ENCODE measurements at places on chromosomes 6 and 20.

GRCh38 chr6:137115658-137116057 is 57.8 kb downstream of the IL22RA2 start:
- no peak for DNase-seq

DNA sequence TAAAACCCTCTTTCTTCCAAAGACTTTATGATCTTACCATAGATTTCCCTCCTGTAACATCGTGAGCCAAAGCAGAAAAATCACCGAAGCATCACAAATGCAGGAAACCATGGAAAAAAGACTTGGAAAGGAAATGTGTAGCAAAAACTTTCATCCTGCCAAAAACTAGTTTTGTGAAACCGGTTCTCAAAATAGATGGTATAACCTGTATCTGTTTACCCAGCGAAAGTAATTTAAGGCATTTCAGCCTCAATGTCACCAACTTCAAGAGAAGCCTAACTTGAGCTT is 213.9 kb downstream of the ZNF217 start:
- no peak for DNase-seq

DNA sequence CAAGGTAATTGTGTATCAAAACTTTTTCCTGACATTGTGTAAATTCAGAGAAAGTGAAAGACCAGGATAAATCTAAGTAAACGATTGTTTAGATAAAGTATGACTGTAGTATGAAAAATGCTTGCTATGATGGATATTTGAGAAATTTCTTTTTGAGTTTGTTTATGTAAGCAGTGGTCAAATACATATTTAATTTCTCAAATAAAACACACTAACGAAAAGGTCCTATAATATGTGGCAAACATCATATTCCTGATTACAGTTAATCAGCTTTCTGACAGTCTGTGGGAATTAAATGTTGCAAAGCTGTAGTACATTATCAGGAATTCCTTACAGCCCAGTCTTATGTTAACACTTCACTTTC is 636.9 kb downstream of the MMUT start:
- DNase-seq: peak; percentile 13

GRCh38 chr6:4010689-4011090 is 68.2 kb downstream of the FAM217A start:
- no peak for DNase-seq

DNA sequence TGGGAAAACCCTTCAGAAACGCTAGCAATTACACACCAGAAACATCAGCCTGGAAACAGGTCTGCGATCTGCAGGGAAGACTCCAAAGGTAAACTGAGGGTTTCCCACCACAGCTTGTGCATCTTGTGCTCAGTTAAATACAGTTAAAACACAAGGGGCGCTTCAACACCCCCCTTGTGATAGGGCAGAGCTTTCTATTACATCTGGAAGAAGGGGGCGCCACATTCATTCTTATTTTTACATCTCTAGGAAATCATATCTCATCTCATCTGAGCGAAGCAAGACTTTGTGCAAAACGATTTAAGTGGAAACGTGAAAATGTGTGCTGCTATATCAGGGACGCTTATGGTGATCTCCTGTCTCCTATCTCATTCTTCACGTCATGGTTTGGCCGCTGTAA is 58.5 kb downstream of the PRND start:
- no peak for DNase-seq

DNA sequence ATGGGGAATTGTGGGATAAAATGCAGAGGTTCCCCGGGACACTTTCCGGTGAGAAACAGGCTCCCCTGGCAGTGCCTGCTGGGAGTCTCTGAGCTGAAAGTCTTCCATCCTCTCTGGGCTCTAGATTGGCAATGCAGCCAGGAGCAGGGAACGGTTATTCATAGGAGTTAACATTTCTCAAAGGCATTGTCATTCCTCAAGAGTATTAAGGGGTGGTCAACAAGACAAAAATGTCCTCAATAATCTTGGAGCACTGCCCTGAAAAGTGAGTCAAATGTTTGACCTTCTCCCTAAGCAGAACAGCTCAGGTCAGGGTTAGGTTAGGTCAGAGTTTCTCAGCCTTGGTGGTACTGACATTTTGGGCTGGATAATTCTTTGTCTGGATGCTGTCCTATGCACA is 13.2 kb downstream of the BPIFB1 start:
- no peak for DNase-seq

DNA sequence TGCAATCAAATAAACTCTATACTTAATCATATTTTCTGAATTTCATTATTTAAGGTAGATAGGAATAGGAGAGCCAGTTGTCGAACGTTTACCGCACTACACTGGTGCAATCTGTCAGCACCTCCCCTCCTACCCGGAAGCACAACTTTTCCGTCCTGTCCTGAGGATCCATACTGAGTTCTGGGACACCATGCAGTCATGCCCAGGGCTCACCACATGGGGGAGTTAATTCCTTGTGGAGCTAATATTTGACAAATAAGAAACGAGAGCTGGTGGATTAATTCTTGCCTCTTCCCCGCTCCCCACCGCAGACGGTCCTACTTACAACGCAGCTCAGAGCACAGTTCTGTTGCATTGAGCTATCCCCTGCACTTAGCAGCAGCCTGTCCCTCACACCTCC is 107.7 kb upstream of the RALGAPA2 start:
- no peak for DNase-seq

GRCh38 chr6:2375443-2375842 is 130.0 kb upstream of the GMDS start:
- no peak for DNase-seq

- DNase-seq: no peak
Measured at GRCh38 chr6:8821981-8822381, 386.6 kb upstream of the SLC35B3 start.

DNA sequence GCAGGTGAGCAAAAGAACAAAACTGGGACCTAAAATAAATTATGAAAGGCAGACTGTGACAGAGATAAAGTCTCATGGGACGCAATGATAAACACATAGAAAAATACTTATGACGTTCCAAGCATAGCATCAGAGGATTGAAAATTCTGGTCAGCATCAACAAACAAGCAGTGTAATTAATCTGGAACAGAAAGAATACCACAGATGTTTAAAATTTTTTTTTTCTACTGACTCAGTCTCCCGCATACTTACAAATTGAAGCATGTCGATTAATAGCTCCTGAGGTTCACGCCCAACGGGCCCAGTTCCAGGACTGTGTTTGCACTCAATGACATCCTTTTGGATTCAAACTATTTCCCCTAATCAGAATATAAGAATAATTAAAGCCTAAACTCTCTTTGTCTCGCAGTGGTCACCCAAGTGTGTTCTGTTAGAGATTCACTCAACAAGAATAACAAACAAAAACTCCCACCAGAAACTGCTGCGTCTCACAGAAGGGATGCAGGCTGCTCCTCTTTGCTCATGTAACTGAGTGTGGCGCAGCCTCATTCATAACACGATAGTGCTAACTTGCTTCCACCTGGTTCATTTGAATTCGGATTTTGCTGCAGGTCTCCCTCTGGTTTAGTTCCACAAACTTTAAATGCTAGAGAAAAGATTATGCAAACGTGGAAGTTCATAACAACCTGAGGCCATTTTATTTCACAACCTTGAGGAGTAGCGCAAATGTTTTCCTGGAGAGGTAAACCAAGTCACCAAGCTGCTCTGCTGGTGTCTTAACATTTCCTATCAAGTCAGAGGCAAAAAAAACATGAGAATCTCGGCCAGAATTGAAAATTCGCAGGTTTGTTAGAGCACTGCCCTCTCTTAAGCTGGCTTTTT is 69.0 kb upstream of the CITED2 start:
- peak; percentile 74 for DNase-seq

GRCh38 chr6:163371129-163371528 is 43.4 kb upstream of the QKI start:
- no peak for DNase-seq

GRCh38 chr20:37567671-37568588 is 40.3 kb upstream of the BLCAP start:
- DNase-seq: no peak

- no peak for DNase-seq
Measured at GRCh38 chr6:125228981-125229479, 72.7 kb downstream of the HDDC2 start.

GRCh38 chr6:130076512-130076911 is 58.1 kb downstream of the L3MBTL3 start:
- no peak for DNase-seq

- DNase-seq: no peak
Measured at GRCh38 chr20:49399329-49399728, 83.1 kb downstream of the KCNB1 start.

Measured in astrocyte (in vitro differentiated cells and primary cell).